Fibroblast of the aortic adventitia (primary cell): ENCODE measurements at places on chromosomes 3 and 15.

DNA sequence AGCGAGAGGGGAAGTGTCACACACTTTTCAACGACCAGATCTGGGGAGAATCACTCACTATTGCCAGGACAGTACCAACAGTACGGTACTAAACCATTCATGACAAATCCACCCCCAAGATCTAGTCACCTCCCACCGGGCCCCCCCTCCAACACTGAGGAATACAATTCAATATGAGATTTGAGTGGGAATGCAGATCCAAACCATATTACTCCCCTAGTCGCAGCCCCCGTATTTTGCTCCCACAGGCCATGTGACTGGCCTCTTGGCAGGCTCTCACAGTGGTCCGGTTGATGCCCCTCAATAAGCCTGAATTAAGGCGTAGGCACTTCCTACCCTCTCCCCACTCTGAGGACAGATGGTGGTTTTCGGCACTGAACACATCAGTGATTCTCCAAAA, 45.4 kb upstream of the PYDC2 start:
- DNase-seq, result no peak

DNA sequence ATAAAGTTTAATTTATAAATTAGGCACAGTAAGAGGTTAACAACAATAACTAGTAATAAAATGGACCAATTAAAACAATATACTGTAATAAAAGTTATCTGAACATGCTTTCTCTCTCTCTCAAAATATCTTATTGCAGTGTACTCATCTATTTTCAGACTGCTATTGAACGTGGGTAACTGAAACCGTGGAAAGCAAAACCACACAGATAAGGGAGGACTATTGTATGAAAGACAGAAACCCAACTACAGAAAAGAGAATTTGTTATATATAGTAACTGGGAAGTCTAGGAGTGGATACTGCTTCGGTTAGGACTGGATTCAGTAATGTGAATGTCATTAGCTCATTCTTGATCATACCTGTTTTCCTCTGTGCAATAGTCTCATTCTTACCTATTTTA, 119.3 kb upstream of the DAZL start:
- peak; percentile 45 for DNase-seq

DNA sequence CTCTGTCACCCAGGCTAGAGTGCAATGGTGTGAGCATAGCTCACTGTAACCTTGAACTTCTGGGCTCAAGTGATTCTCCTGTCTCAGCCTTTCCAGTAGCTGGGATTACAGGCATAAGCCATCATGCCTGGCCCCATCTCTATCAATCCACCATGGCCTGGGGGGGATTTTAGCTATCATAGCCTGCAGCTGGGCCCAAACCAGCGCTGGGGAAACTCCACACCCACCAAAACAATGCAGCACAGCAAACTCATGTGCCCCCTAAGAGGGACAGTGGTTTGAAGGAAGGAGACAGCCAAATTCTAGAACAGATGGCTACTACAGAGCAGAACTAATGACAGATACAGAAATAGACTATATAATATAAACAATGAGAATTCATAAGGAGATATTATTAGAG, 13.8 kb upstream of the NSMCE3 start:
- DNase-seq, result no peak

DNA sequence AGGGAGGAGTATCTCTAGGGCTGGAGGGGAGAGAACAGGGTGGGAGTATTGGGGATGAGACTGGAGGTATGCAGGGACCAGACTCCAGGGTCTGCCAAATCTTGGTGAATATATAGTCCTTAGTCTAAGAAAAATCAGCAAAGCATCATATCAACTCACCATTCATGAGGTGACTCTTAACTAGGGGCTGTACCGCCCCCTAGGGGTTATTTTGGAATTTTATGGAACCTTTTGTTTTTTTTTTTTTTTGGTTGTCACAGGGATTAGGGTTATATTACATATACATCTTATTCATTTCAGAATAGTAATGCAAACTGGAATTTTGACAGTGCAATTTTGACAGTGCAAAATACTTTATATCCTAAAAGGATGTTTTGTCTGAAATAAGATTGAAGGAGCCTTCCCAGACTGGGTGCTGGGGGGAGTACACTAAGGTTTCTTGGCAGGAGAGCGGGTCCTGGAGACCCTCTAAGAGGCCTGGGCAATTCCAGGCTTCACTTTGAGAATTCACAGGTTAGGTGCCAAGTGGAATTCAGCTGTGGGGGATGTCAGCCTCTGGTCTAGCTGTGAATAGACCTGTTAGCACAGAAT, 7.5 kb downstream of the CMTM7 start:
- DNase-seq, result peak; percentile 81

- DNase-seq, result no peak
Observed at GRCh38 chr3:94028093-94028837, at the start of gene STX19. Gene STX19, minus strand, starts transcription at chr3:94028597. Its CDS starts 13,328 bp downstream, at chr3:94015269.
